ENCODE measurements at places on chromosomes 12 and 14.

- no peak for DNase-seq
These were observed 4.2 kb downstream of the CSRP2 start for GRCh38 chr12:76874491-76875190.

- DNase-seq = no peak
These were observed 417.7 kb downstream of the FLRT2 start for GRCh38 chr14:85947461-85948139.

DNA sequence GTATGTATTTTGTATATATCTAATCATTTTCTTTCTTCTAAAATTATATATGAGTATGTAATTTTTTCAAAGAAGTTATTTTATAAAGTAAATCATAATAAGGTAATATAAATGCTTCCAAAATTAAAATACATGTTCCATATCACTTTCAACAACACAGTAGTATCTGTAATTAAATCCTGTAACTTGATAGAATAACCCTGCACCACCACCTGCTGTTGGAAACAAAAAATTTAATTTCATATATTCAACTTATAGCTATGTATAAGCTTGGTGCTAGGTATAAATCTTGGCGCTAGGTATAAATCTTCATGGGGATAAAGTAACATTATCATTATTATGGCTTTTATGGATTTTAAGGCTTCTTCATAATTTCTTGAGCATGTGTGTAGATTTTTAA is 149.7 kb upstream of the DCN start:
- DNase-seq = no peak

DNA sequence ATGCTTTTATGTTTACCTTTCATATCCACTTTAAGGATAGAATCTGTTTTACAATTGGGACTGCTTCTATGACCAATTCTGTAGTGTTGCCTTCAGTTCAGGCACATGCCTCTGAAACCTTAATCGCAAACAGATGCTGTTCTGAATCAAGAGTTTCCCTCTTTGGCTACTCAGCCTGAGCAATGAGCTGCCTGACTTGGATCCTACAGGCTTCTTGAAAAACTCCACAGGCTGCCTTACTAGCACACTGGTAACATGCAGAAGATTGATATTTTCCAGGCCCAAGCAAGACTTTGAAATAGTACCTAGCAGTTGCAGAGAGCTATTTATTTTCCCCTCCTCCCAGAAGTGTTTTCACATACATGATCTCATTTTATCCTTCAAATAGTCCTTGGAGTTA is 34.8 kb upstream of the PMCH start:
- no peak for DNase-seq

- no peak for DNase-seq
These were observed 129.3 kb upstream of the AMIGO2 start for GRCh38 chr12:47209014-47209413.

DNA sequence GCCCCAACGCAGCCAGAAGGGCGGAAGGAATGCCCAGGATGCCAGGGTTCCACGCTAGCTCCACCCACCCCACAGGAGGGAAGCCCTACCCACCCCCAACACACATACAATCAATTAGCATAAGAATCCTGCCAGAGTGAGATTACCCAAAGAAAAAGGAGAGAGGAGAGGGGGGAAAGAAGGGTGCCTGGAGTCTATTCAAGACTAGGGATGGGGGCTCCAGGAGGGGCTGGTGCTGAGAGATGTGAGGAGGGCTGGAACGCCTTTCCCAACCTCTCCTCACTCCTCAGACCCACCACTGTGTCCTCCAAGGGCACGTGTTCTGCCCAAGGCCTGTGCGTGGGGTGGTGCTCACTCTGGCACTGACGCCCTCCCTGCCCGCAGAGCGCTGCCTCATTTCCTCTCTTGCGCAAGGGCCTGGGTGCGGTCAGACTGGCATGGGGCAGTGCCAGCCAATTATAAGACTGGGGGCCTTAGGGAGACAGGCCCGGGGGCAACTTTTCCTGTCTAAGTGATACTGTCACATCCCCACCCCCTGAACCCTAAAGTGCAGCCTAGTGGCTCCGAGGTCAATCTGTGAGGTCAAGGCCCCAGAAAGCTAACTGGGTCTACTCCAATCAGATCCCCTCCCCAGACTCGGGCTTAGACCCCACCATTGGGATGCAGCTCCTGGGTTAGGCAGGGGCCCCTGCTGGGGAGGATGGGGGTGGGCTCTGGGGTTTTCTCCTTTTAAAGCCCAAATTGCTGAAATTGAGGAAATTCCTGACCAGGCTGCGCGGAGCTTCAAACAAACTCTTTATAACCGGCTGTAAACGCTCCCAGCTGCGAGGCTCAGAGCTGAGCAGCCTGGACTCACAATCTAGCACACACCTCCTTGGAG is 10.2 kb upstream of the ITGB7 start:
- DNase-seq = no peak

DNA sequence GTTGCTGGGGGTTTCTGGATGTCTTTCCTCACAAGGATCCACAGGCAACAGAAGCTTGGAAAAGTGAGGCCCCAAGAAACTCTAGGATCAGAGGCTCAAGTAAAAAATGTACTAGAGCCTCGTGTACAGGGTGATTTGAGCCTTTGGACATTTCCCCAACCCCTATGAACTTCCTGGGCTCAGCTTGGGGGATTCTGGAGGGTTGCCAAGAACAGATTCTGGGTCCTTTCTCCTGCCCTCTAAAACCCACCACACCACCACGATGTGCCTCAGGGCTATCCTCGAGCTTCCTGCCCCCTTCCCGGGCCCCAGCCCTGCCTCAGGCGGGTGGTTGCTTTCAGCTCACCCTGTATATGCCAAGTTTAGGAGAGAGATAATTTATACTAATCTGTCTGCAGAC is 583 bp downstream of the FAM186B start:
- DNase-seq = no peak
